Substantia nigra (tissue), 51 donors: ENCODE measurements at places on chromosomes 6 and 20.

DNA sequence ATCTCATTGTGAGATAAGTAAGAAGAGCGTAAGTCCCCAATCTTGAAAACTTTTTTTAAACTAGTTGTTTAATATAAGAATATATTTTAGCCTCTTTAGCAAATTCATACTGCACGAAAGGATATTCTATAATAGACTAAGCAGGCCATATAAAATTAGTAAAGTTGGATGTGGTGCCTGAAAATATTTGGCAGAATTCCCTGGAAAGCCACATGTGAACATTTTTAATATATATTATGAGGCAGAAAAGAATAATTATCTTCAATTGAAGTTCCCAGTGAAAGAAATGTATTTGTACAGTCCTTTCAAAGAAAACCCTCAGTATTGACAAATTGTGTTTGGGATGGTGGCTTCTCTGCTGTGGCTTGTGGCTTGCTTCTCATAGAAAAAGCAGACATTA lies 237.5 kb upstream of the JAG1 start:
- DNase-seq: no peak

DNA sequence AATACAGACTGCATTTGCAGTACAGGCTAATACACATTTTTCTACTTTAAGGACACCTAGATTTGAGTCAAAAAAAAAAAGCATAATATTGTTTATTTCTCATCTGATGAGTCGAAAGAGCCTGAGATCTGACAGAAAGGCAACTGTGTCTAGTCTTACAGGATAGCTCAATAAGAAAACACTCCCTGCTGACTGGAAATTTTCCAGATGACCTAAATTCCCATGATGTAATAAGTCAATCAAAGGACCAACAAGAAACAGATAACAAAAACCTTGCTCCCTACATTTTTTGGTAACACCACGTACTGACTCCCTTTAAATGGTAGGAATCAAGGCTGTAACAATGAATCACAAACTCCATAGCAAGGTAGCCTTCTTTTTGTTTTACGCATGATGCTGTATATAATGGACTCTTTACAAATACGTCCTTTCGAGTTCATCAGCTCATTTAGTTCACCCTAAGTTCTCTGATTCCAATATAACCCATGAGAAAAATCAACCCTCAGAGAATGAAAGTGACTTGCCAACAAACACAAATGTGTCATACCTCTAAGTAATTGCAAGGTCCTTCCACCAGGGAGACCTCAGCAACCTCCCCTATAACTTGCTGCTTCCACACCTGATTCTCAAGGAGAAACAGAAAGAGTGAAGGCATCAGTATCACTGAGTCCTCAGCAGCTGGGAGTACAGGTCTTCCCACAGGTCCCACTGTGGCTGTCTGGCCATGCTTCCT lies 12.1 kb downstream of the TBX18 start:
- no peak for DNase-seq

GRCh38 chr20:18465536-18466200 lies 1.2 kb downstream of the DZANK1 start:
- DNase-seq: no peak

- DNase-seq: no peak
These were observed 76.7 kb downstream of the PSMB1 start for GRCh38 chr6:170476360-170476759.

DNA sequence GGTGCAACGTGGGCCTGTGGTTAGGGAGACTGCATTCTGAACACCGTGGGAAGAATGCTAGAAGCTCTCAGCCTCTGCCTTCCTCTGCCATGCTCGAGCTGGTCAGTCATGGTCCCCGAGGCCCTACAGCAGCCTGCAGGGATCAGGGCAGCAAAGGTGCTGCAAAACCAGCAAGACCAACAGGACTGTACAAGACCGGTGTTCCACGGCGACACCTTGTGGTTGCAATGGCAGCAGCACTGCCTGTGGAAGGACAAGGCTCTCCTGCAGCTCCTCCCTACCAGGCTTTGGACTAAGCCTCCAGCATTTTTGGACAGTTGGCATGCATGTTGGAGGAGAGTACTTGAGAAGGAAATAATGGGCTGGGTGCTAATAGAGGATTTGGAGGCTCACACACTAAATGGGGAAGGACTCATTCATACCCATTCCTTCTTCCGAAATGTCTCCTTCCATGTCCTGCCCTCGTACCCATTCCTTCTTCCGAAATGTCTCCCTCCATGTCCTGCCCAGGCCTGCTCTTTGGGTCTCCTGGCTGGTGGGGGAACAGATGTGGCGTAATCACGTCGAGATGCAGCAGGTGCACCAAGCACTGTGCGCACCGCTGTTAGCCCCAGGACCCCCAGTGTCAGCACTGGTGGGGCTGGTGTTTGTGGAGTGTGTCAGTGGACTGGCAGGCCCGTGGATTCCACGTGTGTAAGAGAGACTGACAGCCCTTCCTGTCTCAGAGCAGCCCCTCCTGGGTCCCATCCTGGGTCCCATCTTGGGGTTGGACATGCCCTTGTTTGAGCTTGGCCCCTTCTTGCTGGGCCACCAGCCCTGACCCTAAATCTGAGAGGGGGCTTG lies 18.6 kb upstream of the MYT1 start:
- no peak for DNase-seq

GRCh38 chr20:22682381-22682780 lies 98.0 kb upstream of the FOXA2 start:
- DNase-seq: no peak

GRCh38 chr6:2834262-2834661 lies 7.4 kb downstream of the SERPINB1 start:
- no peak for DNase-seq

DNA sequence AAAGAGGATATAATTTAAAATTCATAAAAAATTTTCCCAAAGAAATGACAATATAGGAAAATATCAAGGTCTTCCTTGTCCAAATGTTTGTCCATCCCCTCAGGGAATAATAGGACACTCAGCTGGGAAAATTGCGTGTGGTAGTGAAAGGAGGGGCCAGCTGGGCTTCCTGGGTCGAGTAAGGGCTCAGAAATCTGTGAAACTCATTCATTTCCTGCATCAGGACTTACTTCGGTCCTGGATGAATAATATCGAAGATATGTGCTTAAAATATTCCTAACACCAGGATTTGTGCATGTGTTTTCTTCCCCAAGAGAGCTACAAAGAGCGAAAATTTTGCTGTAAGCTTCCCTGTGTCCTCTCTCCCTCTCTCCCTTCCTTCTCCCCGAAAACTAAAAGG lies 118.2 kb upstream of the GJE1 start:
- DNase-seq: no peak

- no peak for DNase-seq
These were observed 320.7 kb downstream of the CBLN4 start for GRCh38 chr20:55684578-55684977.

- no peak for DNase-seq
These were observed 96.0 kb downstream of the INSM1 start for GRCh38 chr20:20463933-20464374.

GRCh38 chr6:162770136-162770535 lies 42.4 kb downstream of the PACRG start:
- DNase-seq: no peak
